ENCODE measurements at places on chromosomes 7 and 10. TPM values are rescaled to one million over a fixed set of nuclear protein-coding genes. Genes with fewer than 3 reads are reported as not detected.

CDNF gene
- 1.3 TPM for total RNA-seq

MGAM2 gene
- not detected for total RNA-seq

MOGAT3 gene
- total RNA-seq, result not detected

TMEM213 gene
- not detected for total RNA-seq

MET gene
- 81.1 TPM for total RNA-seq

LIPF gene
- not detected for total RNA-seq

AKR1E2 gene
- 6.6 TPM for total RNA-seq

WDR11 gene
- total RNA-seq, result 23.9 TPM

MNX1 gene
- 5.1 TPM for total RNA-seq

UTF1 gene
- total RNA-seq, result not detected

DLX6 gene
- total RNA-seq, result not detected

FBXO24 gene
- 0.51 TPM for total RNA-seq

MICALL2 gene
- total RNA-seq, result 28.1 TPM

CLCN1 gene
- not detected for total RNA-seq

TAS2R4 gene
- total RNA-seq, result not detected

CPA4 gene
- total RNA-seq, result 4.7 TPM

OPN1SW gene
- not detected for total RNA-seq

UBTD1 gene
- total RNA-seq, result 19.4 TPM

AKR1B15 gene
- total RNA-seq, result 34.3 TPM

BAG3 gene
- 299 TPM for total RNA-seq

PRSS37 gene
- total RNA-seq, result not detected

AKR1D1 gene
- 0.18 TPM for total RNA-seq

SFTPA1 gene
- total RNA-seq, result not detected

PLCE1 gene
- total RNA-seq, result 6.6 TPM

DYDC2 gene
- total RNA-seq, result 0.13 TPM

ADAMTS14 gene
- 0.09 TPM for total RNA-seq

RASA4B gene
- total RNA-seq, result 2.1 TPM

FXYD4 gene
- not detected for total RNA-seq

SLC12A9 gene
- 11.1 TPM for total RNA-seq

SPDYE2B gene
- total RNA-seq, result not detected

UCMA gene
- total RNA-seq, result not detected

NODAL gene
- total RNA-seq, result not detected

SDK1 gene
- total RNA-seq, result 0.72 TPM
